GM23338 (cell line): ENCODE measurements at places on chromosomes 7 and 10. TPM values are rescaled to one million over a fixed set of nuclear protein-coding genes. Genes with fewer than 3 reads are reported as not detected.

MOGAT3 gene
- total RNA-seq = 0.85 TPM in 1 of 2 replicates, not detected in the other

NEUROD6 gene
- total RNA-seq = not detected in 2 replicates

LRMDA gene
- 0.90 TPM in 1 of 2 replicates, not detected in the other for total RNA-seq

MRC1 gene
- 0.04 TPM in 1 of 2 replicates, not detected in the other for total RNA-seq

ATG9B gene
- 1.2 and 2.2 TPM in 2 replicates for total RNA-seq

EN2 gene
- total RNA-seq = not detected in 2 replicates
